ENCODE measurements at places on chromosomes 5 and 9.

GRCh38 chr5:108321341-108321740 lies 60.6 kb downstream of the FBXL17 start:
- DNase-seq: no peak

DNA sequence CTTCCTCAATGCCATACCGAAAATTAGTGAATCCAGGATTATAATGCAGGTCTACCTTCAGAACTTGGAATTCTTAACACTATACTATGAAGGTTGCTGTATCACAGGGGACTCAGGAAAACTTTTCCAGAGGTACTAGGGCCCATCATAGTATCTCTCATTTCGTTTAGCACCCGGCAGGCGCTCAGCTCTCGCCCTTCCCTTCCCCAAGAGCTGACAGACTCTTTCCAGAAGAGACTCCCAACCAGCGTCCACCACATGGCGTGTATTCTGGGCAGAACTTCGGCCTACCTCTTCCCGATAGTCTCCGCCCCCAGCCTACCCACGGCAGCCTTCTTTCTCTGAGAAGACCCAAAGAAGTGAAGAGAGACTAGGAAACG lies 271 bp downstream of the NOL8 start:
- DNase-seq: no peak

DNA sequence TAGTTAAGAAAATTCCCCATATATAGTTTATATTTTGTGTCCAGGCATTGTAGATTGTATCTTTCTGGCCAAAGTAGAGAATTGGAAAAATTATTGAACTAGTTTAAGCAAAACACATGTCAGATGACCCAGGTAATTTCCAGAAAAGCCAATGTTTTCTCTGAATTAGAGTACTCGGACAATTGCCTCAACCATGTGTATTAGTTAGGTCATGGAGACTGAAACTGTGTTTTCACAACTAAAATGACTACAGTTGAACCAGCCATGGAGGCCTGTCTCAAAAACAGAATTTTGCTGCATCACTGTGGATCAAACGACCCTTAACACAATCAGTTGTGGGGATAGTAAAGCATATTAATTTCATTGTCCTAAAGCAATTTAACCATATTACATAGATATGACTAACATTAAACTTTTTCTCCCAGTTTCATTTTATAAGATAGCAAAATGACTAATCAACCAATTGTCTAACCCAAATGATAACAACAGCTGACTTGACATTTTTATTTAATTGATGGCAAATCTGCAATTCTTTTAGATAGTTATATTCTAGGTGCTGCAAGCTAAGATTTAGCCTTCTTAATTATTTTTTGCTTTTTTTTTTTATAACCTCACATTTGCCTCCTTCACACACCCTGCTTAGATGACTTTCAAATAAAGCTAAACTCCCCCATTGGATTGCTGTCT lies 39.2 kb upstream of the SPDL1 start:
- no peak for DNase-seq

GRCh38 chr9:12716823-12717600 lies 23.8 kb downstream of the TYRP1 start:
- DNase-seq: no peak

DNA sequence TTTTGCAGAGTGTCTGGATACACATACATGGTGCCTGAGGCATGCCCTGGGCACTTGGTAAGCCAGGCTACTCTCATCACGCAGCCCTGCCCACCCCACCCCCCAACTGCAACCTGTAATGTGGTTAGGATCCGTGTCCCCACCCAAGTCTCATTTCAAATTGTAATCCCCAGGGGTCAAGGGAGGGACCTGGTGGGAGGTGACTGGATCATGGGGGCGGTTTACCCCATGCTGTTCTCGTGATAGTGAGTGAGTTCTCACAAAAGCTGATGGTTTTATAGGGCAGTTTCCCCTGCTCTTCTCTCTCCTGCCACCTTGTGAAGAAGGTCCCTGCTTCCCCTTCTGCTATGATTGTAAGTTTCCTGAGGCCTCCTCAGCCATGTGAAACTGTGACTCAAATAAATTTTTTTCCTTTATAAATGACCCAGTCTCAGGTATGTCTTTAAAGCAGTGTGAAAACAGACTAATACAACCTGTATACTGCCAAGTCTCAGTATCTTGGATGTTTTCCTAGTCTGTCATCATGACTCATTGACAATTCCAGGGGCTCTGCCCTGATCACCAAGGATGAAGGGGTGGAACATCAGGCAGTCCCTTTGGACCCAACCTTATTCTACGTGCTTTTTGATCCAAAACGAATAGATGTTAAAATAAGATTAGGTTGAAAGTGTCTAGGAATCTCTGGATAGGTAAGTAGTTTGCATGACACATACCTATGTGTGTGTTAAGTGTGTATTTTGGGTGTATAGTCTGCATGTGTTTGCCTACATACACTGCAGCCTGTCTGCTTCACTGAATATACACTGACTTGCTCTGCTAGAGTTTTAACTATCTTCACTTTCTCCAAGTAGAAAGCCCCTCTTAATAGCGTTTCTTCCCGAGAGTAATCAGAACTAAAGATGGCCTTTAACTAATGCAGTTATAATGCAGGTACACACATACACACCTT lies 293.8 kb downstream of the SLIT3 start:
- no peak for DNase-seq

GRCh38 chr5:84605241-84605640 lies 220.6 kb upstream of the EDIL3 start:
- no peak for DNase-seq

GRCh38 chr9:13726746-13727145 lies 447.3 kb upstream of the MPDZ start:
- DNase-seq: no peak

GRCh38 chr9:71928376-71928775 lies 16.9 kb downstream of the C9orf85 start:
- DNase-seq: no peak

- no peak for DNase-seq
These were observed 84.5 kb downstream of the FOXD1 start for GRCh38 chr5:73363911-73364730.

DNA sequence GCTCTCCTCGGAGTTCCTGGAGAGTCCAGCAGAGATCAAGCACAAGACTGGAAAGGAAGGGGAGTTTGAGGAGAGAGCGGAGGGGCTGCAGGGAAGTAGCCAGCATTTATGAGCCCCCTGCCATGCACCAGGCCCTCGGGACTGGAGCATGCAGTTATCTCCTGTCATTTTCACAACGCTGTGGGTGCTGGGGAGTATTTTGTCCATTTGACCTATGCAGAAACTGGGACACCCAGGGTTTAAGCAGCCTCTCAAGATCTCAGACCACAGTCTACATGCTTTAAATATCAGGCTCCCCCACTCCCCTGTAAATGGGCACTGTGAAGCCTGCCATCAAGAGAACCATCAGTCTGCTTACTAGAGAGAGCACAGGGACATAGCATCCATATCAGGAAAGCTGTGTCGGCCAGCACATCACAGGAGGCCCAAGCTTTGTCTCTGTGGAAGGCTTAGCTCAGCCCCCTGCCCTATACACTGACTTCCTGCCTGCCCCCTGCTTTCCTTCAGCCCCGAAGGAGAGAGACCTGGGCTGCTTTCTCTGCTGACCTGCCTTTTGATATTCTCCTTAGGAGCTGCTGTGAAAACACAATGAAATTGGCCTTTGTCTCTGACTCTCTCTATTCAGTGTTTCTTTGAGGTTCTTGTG lies 7.3 kb downstream of the FOXI1 start:
- DNase-seq: no peak

DNA sequence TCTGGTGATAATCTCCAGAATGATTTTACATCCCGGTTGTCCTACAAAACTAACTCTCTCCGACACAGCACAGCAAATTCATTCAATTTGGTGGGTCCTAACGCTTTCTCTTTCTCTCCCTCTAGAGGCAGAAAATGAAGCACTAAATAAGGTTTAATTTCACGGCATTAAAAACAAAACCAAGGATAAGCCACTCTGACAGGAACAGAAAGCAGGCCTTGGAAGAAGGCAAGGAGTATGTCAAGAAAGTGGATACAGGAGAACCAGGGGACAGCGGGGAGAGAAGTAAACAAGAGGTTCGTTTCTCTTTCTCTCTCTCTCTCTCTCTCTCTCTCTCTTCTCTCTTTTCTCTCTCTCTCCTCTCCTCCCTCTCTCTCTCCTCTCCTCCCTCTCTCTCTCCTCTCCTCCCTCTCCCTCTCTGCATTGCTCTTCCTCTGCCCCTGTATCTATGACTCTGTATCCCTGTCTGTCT lies 49.8 kb downstream of the EBF1 start:
- DNase-seq: no peak

DNA sequence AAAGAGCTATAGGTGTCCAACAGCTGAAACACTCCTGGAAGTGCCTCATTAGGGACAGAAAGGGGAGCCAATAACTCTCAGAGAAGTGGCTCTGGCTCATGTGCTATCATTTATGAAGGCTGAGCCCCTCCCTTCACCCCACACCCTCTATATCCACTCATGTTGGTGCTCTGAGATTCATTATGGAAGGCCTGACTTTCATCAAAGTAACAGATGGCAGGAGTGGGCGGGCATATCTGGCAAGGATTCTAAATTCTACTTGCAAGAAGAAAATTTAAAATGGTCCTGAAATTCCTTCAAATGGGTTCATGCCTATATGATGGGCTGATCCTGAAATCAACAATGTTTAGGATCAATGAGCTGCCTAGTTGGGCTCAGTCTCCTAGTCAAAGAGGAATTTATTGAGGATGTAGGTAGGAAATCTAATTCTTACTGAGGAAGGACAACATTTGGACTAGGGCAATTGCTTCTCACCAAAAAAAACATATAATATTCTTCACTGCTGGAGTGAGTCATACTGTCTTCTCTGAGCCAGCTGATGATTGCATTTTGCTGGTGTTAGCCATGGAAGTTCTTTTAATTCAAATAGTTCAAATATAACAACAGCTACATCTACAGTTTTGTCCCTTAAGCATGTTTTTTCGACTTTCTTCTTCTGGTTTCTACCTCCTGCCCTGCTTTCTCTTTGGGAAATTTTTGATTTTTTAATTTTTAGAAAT lies 23.5 kb downstream of the NMRK1 start:
- no peak for DNase-seq

GRCh38 chr5:17400724-17401469 lies 97.1 kb upstream of the TAF11L2 start:
- DNase-seq: no peak

DNA sequence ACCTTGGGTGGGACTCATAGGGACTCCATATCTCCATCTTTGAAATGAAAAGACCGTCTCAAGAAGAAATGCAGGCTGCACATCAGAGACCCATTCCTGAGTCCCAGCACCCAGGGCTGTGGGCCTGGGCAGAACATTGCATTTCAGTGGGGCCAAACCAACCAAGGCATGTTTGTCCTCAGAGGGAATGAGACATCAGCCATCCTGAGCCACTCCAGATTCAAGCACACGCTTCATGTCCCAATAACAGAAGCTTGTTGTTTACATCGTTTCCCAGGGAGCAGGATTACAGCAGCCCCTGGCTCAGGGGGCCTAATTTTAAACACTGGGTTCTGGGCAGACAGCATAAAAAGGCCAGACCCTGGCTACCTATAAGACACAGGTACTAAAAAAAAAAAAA lies 24.3 kb downstream of the DUSP1 start:
- DNase-seq: no peak

GRCh38 chr9:109730228-109730627 lies 49.8 kb upstream of the PALM2AKAP2 start:
- no peak for DNase-seq

DNA sequence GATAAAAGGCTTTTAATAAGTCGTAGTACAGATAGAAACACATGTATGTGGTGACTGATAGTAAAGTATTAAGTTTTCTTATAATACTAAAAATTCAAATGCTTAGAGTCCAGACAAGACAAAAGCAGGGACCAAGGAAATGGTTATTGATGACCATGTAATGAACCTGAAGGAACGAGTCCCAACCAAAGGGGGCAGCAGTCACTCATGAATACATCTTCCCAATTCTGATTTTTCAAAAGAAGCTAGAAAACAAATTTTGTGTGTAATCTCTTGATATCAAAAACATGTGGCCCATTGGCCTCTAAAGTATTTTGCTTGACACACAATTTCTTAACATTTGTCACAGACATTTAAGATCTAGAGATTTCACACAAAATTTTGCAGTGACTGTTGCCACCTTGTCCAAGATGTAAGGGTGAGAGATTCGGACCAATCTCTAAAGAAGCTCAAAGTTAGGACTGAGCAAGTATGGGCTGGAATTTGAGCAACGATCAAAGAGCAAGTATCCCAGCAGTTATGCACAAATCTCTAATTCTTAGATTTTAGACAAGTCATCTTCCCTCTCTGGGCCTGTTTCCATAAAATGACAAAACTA lies 66.8 kb downstream of the ARL15 start:
- DNase-seq: peak; percentile 49

DNA sequence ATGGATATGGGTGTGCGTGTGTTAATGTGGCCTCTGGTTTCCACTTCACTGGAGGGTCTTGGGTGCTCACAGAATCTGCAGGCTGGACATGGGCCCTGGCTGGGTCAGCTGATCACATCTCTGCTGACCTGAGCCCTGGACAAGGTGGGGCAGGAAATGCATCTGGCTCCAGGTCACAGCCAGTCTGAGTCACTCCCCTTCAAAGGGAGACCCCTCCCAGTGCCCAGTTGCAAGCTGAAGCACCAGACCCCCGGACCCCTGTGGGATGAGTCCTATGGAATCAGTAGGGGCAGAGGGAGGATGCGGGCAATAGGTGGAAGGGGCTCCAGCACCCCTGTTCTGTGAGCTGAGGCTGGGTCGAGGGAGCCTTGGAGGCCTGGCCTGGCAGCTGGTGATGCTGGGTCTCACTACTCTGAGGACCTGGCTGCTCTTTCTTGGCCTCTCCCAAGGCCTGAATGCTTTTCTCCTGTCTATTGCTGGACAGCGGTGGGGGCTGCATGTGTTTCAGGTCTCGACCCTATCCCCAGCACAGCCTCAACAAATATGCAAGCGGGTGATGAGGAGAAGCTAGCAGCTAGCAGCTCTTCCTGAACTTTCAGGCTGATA lies 54.5 kb downstream of the PHF2 start:
- DNase-seq: no peak

DNA sequence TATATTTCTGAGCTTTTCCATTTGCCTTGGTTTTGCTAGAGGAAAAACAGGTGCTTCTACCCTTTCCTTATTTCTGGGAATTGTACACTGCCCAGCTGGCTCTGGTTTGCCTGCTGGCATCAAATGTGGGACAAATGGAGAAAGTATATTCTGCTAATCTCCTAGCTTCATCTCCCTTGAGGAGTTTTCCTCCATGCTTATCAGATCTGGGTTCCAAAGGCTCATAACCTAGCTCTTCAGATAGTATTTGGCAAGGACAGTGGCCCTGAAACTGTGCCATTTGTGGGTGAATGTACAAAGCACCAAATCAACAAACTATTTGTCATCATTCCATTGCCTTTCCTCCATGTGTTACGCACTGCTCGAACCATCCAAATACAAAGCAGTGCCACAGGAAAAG lies 16.2 kb downstream of the PRLR start:
- DNase-seq: no peak

GRCh38 chr9:112789473-112789872 lies 38.9 kb downstream of the SNX30 start:
- DNase-seq: no peak

DNA sequence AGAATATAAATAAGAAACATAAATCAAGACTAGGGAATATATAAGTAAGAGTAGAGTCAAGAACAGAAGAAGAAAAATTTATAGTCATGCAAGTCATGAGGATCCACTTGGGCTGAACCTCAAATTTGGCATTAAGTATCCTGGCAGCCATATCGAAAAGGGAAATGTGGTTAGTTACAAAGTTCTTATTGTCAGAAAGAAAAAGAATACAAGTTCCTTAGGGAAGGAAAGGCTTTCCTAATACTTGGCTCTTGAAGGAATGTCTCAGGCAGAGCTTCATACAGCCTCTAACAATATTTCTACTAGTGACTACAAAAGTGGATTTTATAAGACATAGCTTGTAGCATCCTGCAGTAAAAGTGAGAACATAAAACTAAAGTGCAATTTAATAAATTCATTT lies 45.4 kb downstream of the TMEM252 start:
- DNase-seq: no peak

- no peak for DNase-seq
These were observed 240.9 kb upstream of the TBCA start for GRCh38 chr5:78016863-78017529.

Data from GM13976 (cell line).